Large intestine (tissue), 12 donors: ENCODE measurements at places on chromosomes 3 and 15.

- DNase-seq, result no peak
Measured at GRCh38 chr3:133477487-133477886, 77.6 kb downstream of the BFSP2 start.

DNA sequence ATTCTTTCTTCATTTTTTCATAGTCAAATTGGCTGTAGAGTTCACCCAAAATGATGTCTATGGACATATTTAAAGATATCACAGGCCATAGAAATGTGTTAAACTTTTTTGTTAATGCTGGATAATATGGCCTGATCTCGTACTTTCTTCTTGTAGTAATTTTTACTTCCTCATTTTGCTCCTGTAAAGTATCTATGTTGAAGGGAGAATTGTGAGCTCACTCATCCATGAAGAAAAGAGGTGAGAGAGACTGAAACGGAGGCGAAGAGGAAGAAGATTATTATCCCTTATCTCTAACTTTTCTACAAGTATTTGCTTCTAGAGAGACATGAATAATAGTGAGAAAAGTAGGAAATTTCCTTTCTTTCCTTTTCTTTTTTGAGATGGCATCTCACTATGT is 613.8 kb upstream of the TBL1XR1 start:
- no peak for DNase-seq

- DNase-seq, result no peak
Measured at GRCh38 chr3:38828681-38829080, 12.7 kb upstream of the SCN10A start.

DNA sequence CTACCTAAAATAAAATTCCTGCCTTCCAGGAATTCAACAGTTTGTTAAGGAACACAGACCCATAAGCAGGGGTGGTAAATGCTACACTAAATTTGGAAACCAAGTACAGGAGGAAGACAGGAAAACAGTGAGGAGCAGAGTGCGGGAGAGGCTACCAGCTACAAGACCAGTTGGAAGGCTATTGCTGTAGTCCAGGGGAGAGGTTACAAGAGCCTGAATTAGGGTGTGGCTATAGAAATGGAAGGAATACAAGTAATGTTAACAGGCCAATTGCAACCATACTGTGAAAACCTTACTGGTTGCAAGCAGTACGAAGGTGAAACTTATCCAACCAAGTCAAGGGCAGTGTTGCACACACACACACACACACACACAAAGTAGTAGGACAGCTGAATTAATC is 880 bp upstream of the ARMC8 start:
- no peak for DNase-seq

GRCh38 chr15:34853001-34853758 is 57.8 kb upstream of the ACTC1 start:
- no peak for DNase-seq

DNA sequence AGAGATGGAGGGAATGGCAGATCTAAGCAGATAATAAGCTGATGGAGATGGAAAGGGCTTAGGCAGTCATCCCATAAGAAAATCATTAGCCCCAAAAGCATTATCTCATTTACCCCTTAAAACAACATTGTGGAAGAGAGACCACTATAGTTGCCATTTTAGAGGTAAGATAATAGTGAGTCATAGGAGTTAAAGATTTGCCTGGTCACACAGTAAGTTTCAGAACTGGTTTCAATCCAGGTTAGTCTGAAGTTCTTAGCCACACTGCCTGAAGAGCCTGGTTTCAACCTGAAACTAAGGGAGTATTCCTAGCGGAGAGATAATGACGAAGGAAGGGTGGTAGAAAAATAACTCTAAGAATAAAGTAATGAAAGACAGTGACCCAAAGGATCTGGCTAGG is 13.0 kb upstream of the UBR1 start:
- DNase-seq, result no peak

- no peak for DNase-seq
Measured at GRCh38 chr3:126350502-126351085, 6.6 kb downstream of the KLF15 start.

DNA sequence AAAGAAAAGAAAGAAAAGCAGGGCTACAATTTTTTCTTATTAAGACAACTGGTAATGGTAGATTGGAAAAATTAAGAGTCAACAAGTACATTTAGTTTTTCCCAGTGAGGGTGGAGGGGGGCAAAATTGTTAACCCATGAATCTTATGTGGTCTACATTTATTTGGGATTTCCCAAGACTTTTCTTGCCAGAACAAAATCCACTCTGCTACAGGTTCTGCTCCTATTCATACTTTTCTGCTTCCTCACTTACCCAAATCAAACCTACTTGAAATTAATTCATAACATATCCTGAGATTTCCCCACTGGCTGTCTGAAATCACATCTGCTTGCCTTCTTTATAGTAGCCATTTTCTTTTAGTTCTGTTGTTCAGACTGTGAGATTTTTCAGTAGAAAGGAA is 41.1 kb downstream of the VGLL3 start:
- DNase-seq, result no peak

- DNase-seq, result peak; percentile 57
Measured at GRCh38 chr3:109152320-109152719, 15.8 kb downstream of the C3orf85 start.

DNA sequence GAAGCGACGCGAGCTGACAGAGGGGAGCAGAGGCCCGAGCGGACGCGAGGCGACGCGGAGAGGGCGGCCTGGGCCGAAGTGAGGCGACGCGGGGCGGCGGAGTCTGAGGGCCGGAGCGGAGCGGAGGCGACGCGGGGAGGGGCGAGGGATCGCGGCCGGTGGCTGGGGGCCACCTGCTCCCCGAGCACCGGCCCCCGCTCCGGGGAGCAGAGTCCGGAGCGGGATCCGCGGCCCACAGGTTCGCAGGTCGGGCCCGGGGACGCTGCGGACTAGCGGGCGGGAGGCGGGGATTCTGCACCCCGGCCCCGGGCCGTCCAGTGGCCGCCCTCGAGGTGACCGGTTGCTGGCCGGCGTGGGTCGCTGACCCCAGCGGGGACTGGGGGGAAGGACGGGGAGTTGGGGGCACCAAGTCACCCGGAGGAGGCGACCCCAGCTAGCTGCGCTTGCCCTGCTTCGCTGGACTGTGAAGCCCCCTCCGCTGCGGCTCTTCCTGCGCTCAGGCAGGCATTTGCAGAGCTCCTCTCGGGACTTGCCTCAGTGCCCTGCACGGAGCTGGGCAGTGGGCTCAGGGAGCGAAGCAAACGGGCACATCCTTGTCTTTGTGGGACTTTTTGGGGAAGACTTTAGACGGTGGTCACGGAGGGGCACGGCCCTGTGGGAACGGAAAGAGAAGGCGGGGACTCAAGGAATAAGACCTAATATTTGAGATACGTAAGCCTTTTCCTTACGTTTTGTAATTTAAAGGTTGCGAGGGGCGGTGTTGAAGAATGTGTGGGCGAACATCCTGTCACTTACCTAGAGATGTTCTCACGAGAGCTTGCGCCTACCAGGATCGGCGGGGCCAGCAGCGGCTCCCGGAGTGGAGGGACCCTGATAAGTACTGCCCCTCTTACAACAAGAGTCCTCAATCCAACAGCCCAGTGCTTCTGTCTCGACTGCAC is 566 bp downstream of the HMCES start:
- DNase-seq, result peak; percentile 26

DNA sequence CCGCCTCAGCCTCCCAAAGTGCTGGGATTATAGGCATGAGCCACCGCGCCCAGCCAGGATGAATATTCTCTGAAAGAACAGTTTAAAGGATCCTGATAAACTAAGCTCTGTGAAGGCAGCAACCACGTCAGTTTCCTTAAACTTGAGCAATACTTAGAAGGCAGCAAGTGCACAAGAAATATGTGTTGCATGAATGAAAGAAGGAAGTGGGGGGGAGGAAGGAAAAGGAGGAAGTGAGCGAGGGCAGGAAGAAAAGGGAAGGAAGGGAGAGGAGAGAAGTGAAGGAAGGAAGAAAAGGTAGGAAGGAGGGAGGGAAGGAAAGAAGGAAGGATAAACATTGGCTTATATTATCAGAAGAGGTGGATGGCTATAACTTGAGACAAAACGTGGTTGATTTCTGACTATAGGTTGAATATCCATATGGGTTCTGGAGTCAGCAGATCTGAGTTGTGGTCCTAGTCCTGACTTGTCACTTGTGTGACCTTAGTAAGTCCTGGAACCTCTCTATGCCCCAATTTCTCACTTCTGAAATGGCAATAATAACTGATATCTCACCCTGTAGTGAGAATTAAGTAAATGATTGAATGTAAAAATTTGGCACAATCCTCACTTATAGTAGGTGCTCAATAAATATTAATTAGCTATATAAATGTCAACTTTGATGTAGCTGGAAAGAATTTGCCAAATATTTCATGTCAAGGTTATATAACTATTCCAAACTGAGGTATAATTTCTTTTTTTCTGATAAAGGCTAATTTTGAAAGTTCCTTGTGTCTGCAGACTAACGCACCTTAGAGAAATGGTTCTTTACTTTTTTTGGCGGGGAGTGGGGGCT is 12.0 kb upstream of the SEMA4B start:
- no peak for DNase-seq

DNA sequence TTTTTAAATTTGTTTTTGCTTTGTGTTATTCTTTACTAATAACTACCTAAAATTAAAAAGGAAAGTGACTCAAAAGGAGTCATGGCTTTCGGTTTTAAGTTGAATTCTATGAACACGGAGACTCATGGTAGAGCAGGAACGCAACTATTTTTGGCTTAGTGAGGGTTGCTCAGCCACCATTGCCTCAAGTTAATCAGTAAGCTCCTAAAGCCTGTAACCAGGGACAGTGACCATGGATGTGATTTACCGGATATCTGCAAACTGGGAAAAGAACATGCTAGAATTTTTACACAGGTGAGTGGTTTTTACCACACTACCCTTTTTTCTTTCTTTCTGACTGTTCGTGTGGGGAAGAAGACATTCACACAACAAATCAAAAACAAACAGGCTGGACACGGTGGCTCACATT is 11.8 kb downstream of the SLC12A8 start:
- DNase-seq, result peak; percentile 33

DNA sequence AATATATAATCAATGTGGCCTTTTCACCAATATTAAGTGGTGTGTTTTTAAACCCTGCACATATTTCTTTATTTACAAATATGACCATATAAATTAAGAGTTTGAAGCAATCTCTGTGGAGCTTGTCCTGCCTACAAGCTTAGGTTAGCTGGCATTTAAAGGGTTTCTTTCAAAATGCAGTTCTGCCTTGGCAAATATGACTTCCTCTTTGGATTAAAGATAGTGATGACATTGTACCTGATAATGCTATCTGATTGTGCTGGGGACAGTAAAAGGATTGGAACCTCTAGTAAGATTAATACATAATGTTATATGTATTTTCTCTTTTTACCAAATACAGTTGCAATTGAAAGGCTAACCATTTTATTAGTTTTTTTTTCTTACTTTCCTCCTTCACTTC is 249.1 kb downstream of the OTOL1 start:
- DNase-seq, result no peak

DNA sequence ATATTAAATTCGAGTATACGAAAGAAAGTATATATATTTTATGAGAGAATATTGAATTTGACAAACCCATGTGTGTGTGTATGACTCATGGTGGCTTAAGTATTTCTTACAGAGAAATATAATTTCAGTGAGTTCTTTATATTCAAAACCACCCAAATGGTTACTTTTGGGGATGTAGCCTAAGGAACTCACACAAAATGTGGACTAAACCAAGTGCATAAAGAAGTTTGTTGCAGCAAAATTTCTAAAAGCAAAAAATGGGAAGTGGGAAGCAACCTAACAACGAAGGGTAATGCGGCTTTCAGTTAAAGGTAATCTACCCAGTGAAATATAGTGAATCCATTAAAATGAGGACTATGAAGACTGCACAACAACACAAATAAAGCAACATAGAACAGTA is 277.1 kb downstream of the EDEM1 start:
- DNase-seq, result no peak

- no peak for DNase-seq
Measured at GRCh38 chr3:173191611-173192010, 50.6 kb upstream of the SPATA16 start.

- DNase-seq, result no peak
Measured at GRCh38 chr3:24765399-24765798, 270.7 kb upstream of the THRB start.

GRCh38 chr3:30007668-30008067 is 598.7 kb upstream of the TGFBR2 start:
- DNase-seq, result no peak

DNA sequence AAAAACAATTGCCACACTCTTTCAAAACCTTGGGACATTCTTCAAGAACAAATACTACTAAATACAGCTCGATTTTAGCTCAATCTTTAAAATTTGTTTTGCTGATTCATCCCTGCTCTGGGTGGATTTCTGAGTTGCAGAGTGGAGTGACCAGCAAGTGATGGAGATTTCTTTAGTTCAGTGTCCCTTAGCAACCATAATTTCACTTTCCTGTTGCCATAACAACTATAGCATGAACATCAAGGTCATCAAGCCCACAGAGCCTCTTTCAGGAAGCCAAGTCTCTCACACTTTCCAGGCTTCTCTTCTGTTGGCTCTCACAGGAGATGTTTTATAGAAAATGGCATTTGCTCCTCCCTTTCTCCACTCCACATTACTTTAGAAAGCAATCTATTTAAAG is 597.2 kb upstream of the ADAMTS9 start:
- DNase-seq, result peak; percentile 5

GRCh38 chr3:151145713-151146070 is 57.3 kb downstream of the GPR171 start:
- DNase-seq, result no peak

GRCh38 chr15:90030376-90030775 is 29.3 kb downstream of the ZNF710 start:
- DNase-seq, result no peak

GRCh38 chr15:52021128-52021671 is 2.2 kb downstream of the MAPK6 start:
- DNase-seq, result peak; percentile 54

DNA sequence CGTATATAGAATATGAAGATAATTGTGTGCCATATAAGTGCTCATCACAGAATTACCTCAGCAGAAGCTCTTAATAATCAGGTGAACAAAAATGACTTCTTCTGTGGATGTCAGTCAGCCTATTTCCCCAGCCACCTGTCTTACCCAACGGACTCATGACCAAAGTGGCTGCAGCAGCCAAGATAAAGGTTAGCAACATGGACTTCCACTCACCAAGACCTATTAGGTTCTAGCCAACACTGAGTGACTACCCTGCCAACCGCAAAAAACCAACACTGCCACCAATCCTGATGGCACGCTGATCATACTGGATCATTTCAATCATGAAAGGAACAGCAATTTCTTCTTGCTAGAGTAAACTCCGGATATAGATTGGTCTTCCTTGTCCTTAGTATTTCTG is 12.1 kb downstream of the SEC11A start:
- no peak for DNase-seq

- no peak for DNase-seq
Measured at GRCh38 chr3:89957451-89957850, 850.0 kb downstream of the EPHA3 start.

GRCh38 chr15:26091184-26091583 is 228.1 kb upstream of the ATP10A start:
- DNase-seq, result no peak

- DNase-seq, result no peak
Measured at GRCh38 chr3:173976281-173976680, 578.7 kb downstream of the NLGN1 start.

- DNase-seq, result no peak
Measured at GRCh38 chr3:19945969-19946831, 697 bp upstream of the RAB5A start.

- DNase-seq, result no peak
Measured at GRCh38 chr3:30286007-30286669, 320.3 kb upstream of the TGFBR2 start.
